ENCODE measurements at places on chromosomes 11 and 22.

DNA sequence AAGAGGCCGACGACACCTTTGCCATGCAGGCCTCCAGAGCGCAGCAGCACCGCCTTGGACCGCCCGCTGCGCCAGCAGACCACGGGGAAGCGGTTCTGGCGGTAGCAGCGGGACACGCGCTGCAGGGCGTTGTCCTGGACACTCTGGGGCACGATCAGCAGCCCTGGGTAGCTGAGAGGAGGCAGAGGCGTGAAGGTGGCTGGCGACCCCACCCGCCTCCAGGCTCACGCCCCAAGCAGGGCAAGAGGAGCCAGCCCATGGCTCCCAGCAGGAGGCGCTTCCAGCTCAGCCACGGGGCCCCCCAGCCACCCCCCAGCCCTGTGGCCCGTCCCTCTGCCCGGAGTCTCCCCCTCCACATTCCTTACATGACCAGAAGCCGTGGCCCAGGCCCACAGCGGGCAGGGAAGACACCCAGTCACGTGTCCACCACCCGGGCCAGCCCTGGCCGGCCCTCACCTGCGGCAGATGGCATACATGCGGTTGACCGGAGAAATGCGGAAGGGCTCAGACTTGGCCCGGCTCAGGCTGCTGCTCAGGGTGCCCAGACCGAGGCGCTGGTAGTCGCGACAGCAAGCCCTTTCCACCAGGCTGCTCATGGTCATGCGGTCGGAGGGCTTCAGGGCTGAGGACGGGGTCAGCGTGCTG lies 15.2 kb downstream of the SBF1 start:
- DNase-seq = no peak

DNA sequence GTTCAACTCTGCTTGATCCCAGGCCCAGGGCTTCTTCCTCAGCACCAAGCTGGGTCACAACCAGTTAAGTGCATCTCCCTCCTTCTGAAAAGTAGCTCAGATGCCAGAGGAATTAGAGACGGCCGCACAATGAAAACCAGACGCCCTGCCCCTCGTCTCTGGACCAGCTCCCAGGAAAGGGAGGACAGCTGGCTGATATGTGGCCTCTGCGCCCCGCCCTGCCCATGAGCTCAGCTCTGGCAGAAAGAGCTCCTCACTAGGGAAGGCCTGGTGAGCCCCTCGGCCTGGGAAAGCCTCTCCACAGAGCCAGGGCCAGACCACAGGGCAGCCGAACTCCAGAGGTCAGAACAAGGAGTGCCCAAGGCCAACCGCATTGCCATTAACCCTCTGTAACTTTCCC lies 18.1 kb upstream of the SCGB1A1 start:
- peak; percentile 94 for DNase-seq

DNA sequence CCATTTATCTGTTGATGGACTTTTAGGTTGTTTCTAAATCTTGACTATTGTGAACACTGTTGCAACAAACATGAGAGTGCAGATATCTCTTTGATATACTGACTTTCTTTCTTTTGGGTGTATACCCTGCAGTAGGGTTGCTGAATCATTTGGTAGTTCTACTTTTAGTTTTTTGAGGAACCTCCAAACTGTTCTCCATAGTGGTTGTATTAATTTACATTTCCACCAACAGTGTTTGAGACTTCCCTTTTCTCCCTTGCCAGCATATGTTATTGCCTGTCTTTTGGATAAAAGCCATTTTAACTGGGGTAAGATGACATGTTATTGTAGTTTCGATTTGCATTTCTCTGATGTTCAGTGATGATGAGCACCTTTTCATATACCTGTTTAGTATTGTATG lies 330.0 kb downstream of the DDX10 start:
- no peak for DNase-seq

DNA sequence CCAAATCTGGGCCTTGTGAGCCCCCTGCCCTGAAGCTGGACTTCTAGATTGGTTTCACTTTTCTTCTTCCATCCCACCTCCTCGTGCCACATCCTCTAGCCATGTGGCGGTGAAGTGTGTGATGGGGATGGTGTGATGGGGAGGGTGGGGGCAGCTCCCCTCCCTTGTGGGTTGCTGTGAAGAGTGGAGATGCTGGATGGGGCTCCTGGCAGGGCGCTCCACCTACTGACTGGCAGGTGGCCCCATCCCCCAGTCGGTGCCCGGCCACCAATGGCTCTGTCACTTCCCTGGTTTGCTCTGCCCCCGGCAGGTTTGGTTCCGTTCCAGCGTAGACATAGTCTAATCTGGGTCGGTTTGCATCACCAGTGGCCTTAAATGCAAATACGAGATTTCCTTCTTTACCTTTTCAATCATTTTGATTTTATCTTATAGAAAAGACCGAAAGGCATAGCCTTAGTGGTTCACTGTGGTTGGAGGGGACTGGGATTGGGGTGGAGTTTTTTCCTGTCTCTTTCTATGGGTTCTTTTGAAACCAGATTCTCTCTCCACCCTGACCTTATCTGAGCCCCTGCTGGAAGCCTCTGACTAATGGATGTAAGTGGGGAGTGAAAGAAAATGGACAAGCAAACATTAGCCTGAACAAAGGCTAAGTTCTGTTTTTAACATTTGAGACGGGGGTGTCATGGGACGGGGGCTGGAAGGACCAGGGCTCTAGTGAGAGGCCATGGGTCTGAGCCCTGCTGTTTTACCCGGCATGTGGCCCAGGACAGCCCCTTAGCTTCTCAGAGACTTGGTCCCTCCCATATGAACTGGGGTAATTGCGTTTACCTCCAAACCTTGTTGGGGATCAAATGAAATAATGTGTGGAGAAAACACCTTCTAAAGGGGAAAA lies 149.3 kb downstream of the CACNA1I start:
- DNase-seq = no peak

DNA sequence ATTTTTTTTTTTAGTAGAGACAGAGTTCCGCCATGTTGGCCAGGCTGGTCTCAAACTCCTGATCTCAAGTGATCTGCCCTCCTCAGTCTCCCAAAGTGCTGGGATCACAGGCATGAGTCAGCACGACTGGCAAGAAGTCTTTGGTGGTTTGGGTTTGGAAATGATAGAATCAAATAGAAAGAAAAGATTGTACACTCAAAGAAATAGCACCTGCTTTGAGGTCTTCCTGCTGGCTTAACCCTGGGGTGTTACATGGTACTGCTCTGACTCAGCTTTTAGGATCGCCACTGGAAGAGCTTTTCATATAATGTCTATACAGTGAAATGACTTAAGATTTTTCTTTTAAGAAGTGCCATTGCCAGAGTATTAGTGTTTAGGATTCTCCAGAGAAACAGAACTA lies 50.2 kb downstream of the JAM3 start:
- DNase-seq = no peak

- no peak for DNase-seq
These were observed 4.0 kb downstream of the NPAT start for GRCh38 chr11:108218455-108218854.

GRCh38 chr11:36933481-36933880 lies 335.4 kb upstream of the RAG2 start:
- DNase-seq = no peak

DNA sequence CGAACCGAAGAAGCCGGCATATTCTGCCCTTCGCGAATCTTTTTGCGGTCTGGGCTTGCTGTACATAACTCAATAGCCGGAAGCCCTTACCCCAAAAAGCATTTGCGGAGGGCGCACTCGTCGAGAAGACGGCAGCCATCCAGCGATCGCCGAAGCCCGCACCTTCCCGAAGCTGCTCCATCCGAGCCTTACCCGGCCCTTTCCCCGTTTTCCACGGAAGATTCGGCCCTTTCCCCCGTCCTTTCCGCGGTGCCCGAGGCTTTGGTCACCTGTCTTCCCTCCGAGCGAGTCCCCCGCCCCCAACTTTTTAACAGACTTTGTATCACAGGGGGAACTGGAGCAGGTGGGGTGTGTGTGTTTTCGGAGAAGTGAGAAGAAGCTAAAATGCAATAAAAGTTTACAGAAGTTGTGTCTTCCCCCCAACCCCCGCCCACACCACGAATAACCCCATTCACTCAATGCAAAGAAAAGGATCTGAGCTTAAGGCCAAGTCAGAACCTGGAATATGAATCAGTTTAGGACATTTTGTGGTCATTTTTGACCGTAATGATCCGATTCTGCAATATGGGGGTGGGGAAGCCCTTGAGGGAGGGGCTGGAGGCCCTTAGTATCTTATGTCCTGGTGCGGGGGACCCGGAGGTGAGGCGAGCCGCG lies 99.0 kb upstream of the HSD17B12 start:
- no peak for DNase-seq

DNA sequence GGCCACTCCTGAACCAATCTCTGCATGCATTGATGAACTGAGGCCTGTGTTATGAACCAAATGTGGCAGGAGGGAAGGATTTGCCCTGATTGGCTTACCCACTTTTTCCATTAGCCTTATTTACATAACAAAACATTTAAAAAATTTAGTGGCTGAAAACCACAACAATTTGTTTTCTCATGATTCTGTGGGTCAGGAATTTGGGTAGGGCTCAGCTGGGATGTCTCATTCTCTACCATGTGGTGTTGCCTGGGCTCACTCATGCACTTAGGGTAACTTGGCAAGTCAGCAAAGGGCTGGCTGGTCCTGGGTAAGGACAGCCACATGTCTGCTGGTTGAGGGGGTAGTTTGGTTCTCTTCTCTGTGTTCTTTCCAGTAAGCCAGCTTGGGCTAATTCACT lies 35.1 kb upstream of the CYP2R1 start:
- no peak for DNase-seq

Data from uterus (tissue), 4 donors.